Stromal cell of bone marrow (primary cell): ENCODE measurements at places on chromosomes 3 and 15.
A peak's percentile ranks its signal among the peaks of the same experiment; 100 is the strongest.

- no peak for DNase-seq
Measured at GRCh38 chr15:45114076-45114750, at the start of the genes DUOX2 and DUOXA2. Gene DUOX2, minus strand, starts transcription at chr15:45114172. Its CDS starts 761 bp downstream, at chr15:45113411. Gene DUOXA2, plus strand, starts transcription at chr15:45114326. Its CDS starts 280 bp downstream, at chr15:45114606.

GRCh38 chr3:30452446-30452845 lies 154.0 kb upstream of the TGFBR2 start:
- no peak for DNase-seq

- peak; percentile 74 for DNase-seq
Measured at GRCh38 chr15:57146506-57147201, 228.2 kb downstream of the TCF12 start.

GRCh38 chr15:33852094-33852493 lies 116.2 kb upstream of the CHRM5 start:
- no peak for DNase-seq

DNA sequence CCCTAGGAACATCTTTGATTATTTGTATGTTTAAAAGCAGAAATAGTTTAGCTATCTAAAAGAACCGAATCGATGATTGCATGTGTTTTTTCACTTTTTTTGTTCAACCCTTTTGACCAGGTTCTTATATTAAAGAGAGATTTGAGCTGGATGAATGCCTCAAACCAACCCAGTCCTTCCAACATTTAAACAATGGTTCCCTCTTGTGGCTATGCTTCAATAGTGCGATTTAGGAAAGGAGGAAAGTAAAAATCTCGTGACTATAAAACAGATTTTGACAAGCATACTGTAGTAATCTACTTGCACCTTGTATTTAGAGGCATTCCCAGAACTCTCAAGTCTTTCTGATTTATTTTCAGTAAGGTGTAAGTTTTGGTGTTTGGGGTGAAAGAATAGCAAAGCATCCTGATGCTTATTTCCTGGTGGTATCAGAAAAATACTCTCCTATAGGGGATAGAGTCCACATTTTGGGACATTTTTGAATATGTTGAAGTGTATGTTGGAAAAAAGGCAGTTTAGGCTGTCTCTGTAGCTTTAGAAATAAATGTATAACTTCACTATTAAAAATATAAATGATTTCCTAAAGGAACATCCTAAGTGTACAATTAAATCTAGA lies 159.6 kb upstream of the KCNH8 start:
- DNase-seq, result peak; percentile 3

GRCh38 chr3:113070072-113070640 lies 79.4 kb downstream of the GTPBP8 start:
- DNase-seq, result peak; percentile 35

- peak; percentile 85 for DNase-seq
Measured at GRCh38 chr15:90845201-90845949, 23.0 kb upstream of the FURIN start.

GRCh38 chr3:67034371-67034770 lies 36.3 kb downstream of the KBTBD8 start:
- DNase-seq, result no peak

DNA sequence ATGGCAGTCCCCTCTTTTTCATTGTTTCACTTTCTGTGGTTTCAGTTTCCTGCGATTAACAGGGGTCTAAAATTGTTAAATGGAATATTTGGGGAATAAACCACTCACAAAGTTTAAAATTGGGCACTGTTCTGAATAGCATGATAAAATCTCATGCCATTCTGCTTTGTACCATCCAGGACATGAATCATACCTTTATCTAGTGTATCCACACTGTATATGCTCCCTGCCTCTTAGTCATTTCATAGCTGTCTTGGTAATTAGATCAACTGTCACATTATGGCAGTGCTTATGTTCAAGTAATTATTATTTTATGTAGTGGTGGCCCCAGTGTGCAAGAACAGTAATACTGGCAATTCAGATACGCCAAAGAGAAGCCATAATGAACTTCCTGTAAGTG lies 734.5 kb downstream of the ZPLD1 start:
- DNase-seq, result no peak

GRCh38 chr3:40054568-40055222 lies 245.3 kb downstream of the MYRIP start:
- no peak for DNase-seq

GRCh38 chr3:66031102-66031698 lies 7.5 kb downstream of the MAGI1 start:
- DNase-seq, result no peak

GRCh38 chr3:19702416-19703078 lies 231.5 kb downstream of the EFHB start:
- no peak for DNase-seq
